Myocyte (in vitro differentiated cells): ENCODE measurements at places on chromosomes 5 and 9.

GRCh38 chr9:29290516-29290915 is 1717.2 kb upstream of the C9orf72 start:
- no peak for DNase-seq

GRCh38 chr5:66741394-66741793 is 145.2 kb downstream of the MAST4 start:
- no peak for DNase-seq

- DNase-seq: peak; percentile 32
Observed at GRCh38 chr9:110545705-110546104, 33.8 kb downstream of the SVEP1 start.

GRCh38 chr5:68683632-68684036 is 410.2 kb upstream of the SLC30A5 start:
- peak; percentile 82 for DNase-seq

GRCh38 chr5:168679515-168679920 is 100.3 kb upstream of the PANK3 start:
- DNase-seq: peak; percentile 74

- DNase-seq: no peak
Observed at GRCh38 chr5:174198541-174198940, 153.0 kb downstream of the NSG2 start.
